ENCODE measurements at places on chromosomes 3 and 15.

DNA sequence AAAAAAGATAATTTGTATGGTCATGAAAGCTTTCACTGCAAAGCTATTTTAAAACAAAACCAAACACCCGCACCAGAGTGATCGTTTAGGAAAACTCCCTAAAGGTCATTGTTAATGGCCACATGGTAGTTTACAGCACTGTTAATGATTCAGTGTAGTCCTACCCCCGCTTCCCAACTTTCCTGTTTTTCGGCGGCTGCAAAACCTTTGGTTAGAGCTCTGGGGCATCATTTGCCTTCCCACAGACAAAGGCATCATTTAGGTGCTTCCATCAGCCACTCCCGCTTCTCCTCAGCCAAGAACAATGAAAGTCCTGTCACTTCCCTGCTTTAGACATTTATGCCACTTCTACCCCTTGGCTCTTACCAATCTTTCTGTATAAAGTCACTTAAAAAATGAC lies 10.6 kb downstream of the MELTF start:
- no peak for DNase-seq

GRCh38 chr3:142243134-142243533 lies 17.7 kb upstream of the GK5 start:
- no peak for DNase-seq

DNA sequence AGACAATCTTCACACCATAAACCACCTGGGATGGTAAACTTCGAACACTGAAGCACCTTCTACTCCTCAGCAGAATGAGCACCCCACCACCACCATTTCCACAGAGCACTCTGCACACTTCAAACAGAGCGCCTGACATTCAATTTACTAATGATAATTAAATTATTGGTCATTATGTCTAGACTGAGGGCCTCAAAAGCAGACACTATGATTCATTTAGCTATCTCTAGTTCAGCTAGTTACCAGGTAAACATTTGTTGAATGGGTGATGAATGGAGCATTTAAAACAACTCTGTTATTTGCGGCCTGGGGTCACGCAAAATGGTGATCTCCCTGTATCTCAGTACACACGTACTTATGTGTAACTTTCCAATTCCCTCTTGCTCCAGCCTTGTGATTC lies 40.9 kb downstream of the ACAP2 start:
- no peak for DNase-seq

- DNase-seq: no peak
Observed at GRCh38 chr3:8210882-8211341, 290.7 kb upstream of the LMCD1 start.
